ENCODE measurements at places on chromosomes 5 and 9. TPM values are rescaled to one million over a fixed set of nuclear protein-coding genes. Genes with fewer than 3 reads are reported as not detected.

The CAVIN4 gene
- total RNA-seq = 0.10 TPM

The FAM78A gene
- total RNA-seq = 118 TPM

The ARHGEF37 gene
- total RNA-seq = 0.37 TPM

The RPS14 gene
- 2,478 TPM for total RNA-seq

The CD180 gene
- 0.17 TPM for total RNA-seq

The NXNL2 gene
- total RNA-seq = not detected
